A172 (cell line): ENCODE measurements at places on chromosomes 7 and 10. TPM values are rescaled to one million over a fixed set of nuclear protein-coding genes. Genes with fewer than 3 reads are reported as not detected.

DNA sequence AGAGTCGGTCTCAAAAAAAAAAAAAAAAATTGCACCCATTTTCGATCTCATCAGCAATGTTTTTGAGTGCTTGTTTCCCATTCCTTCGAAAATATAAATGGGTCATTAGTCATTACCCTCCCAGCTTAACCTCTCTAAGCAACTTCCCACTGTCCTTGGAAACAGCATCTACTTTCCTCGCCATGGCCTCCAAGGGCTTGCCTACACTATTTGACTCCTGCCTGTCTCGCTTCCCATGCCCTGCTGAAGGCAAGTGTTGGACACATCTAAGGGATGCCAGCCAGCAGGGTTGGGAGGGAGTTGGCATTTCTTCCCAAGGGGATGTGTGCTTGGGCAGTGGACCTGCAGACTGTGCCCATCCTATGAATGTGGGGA, 12.7 kb upstream of the RHBDD2 start:
- DNase-seq, result no peak

DNA sequence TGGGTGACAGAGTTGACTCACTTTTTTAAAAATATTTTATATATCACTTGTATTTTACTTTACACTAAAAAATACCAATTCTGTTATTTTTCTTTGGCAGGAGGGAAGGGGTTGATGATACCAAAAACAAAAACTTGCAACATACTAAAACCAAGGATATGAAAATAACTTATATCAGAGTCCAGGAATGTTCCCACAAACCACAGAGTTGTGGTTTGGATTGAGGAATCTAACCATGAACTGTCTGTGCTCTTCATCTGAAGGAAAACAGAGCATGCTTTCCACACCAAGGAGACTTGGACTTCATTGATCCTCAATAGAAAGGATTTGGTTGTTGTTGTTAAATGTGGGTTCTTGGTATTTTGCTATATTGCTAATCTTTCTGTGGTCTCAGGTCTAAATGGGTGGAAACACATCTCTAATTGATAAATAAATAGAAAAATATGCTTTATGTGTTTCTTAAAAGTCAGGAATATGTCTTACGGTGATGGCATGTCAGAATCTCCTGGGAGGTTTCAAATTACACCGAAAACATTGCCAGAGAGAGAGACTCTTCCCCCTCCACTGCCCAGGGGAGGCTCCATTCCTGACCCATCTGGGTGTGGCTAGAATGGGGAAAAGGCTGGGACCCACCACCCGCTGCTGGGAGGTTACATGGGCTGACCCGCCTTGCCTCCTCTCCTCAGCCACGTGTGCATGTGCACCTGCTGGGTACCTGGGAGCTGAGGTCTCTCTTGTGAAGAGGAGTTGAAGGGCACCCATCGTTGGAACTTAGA, 46.9 kb upstream of the STK17A start:
- DNase-seq, result peak; percentile 72

DNA sequence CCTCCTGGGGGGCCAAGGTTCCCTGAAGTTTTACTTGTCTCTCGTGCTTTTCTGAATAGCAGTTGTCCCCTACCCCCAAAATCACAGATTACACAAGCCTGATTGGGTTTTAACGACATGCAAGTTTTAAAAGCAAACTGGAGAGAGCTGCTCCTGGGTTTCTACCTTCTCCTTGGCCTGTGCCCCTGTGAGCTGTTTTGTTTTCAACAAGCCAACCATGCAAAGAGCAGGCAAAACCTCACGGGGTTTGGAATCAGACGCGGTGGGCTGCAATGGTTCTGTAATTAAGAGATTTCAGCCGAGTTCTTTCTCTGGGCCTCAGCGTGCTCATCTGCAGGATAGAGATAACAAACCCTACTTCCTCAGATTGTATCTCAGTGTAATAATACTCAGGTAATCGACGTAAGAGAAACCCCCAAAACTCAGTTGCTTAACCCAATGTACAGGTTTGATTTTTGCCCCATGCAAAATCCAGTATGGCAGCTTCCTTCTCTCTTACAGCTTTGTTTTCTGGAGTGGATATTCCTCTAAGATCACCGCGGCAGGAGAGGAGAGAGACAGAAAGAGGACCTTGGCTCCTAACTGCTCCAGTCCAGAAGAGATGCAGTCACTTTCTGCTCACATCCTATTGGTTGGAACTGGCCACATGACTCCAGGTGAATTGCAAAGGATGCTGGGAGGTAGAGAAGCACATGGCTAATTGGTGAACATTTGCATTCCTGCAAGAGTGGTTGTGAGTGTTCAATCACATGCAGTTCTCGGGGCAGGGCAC, 42.0 kb downstream of the MYL10 start:
- no peak for DNase-seq

DNA sequence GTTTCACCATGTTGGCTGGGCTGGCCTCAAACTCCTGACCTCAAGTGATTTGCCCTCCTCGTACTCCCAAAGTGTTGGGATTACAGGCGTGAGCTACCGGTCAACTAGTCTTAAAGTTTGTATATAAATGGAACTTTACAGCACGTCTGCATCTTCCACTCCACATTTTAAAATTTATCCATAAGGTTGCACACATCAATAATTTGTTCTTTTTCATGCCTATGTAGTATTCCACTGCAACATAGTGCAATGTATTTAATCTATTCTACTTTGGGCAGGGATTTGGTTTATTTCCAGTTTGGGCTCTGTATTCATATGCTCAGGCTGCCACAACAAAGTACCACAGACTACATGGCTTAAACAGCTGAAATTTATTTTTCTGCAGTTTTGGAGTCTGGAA, 90.0 kb downstream of the NPTX2 start:
- no peak for DNase-seq

DNA sequence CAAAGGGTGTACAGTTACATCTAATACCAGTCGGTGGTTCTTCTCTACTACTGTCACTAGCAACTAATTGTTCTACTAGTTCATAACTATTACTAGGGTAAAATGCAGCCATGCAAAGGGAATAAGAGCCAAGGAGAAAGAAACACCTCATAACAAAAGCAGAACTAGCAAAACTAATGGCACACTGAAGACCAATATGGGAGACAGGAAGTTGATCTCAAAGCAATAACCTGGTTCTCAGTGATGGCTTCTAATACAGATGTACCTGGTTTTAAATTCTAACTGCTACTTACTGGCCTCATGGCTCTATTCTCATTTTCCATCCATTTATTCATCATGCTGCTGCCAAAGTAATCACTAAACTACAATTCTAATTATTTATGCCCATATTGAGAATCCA, 170.3 kb downstream of the SEMA3E start:
- DNase-seq, result no peak

- DNase-seq, result no peak
These were observed 129.2 kb downstream of the BAMBI start for GRCh38 chr10:28806488-28806941.

The GDF2 gene
- not detected in 2 replicates for total RNA-seq

GRCh38 chr10:111298031-111298430, 221.2 kb downstream of the ADRA2A start:
- DNase-seq, result peak; percentile 70

GRCh38 chr7:45970454-45970853, 49.4 kb upstream of the IGFBP3 start:
- DNase-seq, result no peak

DNA sequence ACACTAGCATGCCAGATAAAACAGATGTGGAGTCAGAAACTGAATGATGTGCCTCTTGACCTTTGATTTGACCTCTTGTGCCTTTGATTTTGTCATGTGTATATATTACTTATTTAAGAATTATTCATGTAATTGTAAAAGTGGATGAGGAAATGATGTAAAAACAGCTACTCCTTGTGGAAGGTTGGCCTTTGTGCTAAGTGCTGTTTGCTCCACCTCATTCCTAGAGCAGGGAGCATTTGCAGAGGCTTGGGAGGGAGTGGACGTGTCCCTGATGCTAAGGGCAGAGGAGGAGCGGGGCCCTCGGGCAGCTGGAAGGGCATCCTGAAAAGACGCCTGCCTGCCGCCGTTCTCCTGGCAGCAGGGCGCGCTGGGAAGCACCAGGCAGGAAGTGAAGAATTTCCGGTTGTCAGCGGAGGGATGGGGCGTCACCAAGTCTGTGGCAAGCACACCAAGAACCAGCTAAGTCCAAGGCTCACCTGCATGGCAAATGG, 197.6 kb upstream of the ZNF32 start:
- no peak for DNase-seq

- DNase-seq, result no peak
These were observed 2.5 kb downstream of the SH3PXD2A start for GRCh38 chr10:103852856-103853255.

GRCh38 chr7:88202799-88203198, 17.0 kb downstream of the SRI start:
- no peak for DNase-seq

DNA sequence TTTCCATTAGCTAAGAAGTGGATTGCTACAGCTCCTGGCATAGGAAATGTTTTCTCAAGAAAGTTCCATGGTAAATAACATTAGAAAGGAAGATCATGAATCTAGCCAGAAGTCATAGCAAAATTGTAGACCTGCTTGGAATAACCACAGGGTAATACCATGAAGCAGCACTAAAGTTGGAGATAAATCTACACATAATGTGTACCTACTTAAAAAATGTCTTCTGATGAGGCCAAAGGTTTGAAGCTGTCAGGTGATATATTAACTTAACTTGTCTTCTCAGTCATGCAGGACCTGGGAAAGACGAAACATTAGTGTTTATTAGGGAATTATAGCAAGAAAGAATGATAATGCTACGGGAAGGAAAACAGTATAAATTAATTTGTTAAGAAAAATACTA, 6.3 kb downstream of the CISD1 start:
- no peak for DNase-seq

DNA sequence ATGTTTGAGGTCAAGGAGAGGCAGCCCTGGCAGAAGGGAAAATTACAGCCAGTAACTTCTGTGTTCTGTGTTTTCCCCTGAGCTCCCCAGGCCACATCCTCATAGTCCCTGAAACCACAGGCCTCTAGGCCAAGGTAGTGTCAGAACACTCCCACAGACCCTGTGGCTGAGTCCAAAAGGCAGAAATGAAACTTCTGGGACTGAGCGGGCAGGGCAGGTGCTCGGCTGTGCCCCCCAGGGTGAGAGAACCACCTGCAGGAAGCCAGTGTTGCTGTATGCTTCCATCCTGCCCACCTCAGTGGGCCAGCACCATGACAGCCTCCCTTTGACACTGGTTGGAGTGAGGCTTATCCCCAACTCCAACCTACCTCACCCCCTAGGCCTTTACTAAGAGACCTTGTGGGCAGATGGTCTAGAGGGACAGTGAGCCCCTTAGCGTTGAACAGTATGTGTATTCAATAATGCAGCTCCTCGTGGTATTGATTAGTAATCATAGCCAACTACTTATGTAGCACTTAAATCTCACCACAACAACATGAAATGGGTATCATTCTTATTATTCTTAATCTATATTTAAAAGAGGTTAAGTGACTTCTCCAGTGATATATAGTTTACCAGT, 30.3 kb downstream of the PIK3CG start:
- DNase-seq, result no peak

- peak; percentile 90 for DNase-seq
These were observed 830 bp upstream of the ZNF438 start for GRCh38 chr10:31032258-31033132.
